ENCODE measurements at places on chromosomes 3 and 15. TPM values are rescaled to one million over a fixed set of nuclear protein-coding genes. Genes with fewer than 3 reads are reported as not detected.

SH2D7 gene
- not detected for total RNA-seq

- no peak for DNase-seq
Measured at GRCh38 chr3:104992676-104993075, 374.0 kb upstream of the ALCAM start.

GRCh38 chr15:66704803-66705153 lies 2.7 kb downstream of the SMAD6 start:
- no peak for DNase-seq

DNA sequence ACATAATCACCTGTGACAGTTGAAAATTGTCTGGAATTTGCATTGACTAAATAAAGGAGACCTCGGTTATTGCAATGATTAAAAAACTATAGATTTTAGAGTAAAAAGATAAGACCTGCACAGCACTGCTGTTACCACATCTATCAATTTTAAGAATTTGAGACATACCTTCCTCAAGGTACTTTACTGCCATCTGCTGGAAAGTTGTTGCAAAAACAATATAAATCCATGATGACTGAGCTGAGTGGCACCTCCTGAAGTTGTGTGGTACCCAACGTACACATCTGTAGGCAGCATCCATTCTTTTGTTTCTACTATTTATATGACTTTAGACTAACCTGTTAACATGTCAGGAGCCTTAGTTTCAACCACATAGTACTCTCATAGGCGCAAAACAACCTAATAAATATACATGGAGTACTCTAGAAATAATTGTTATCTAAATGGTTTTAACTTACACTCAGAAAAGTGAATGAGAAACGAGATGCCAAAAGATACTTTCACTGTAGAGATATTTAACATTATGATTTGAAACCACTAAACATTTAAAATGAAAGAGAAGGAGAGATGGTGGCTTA lies 106.7 kb downstream of the GHSR start:
- DNase-seq: no peak

All from Right ventricle myocardium superior (tissue), 1 donor.